ENCODE measurements at places on chromosomes 2 and 18. TPM values are rescaled to one million over a fixed set of nuclear protein-coding genes. Genes with fewer than 3 reads are reported as not detected.

Gene KCNIP3
- 3.8 TPM for total RNA-seq

Gene SPATA3
- not detected for total RNA-seq

Gene HOXD11
- total RNA-seq, result 1.2 TPM

Gene DPYSL5
- total RNA-seq, result not detected

Gene FOXI3
- total RNA-seq, result not detected

Gene CCDC85A
- total RNA-seq, result 7.6 TPM

All from mesenteric fat pad (tissue), 1 donor.